Stimulated activated naive CD4-positive, alpha-beta T cell (primary cell): ENCODE measurements at places on chromosomes 13 and 19.

- peak; percentile 40 for DNase-seq
Measured at GRCh38 chr19:35207391-35207871, 21.1 kb downstream of the FAM187B start.

DNA sequence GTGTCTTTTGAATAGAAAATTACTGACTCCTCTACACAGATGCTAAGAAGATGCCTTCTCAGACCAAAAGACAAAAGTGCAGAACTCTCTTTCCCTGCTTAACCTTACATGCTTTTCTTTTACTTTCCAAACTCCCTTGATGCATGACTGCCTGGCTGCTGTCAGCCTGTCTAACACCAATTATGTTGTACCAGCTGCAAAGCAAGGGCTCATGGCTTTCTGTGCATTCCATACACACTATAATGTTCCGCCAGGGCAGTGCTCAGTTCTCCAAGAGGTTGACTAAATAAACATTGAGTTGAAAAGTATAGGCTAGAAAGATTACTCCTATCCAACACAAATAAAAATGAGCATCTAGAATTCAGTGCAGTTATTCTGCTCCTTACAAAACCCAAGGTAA is 330.4 kb upstream of the NBEA start:
- DNase-seq: no peak

GRCh38 chr13:108428691-108429090 is 159.2 kb downstream of the TNFSF13B start:
- no peak for DNase-seq

- peak; percentile 66 for DNase-seq
Measured at GRCh38 chr19:11482384-11483050, 1.7 kb upstream of the ELAVL3 start.

DNA sequence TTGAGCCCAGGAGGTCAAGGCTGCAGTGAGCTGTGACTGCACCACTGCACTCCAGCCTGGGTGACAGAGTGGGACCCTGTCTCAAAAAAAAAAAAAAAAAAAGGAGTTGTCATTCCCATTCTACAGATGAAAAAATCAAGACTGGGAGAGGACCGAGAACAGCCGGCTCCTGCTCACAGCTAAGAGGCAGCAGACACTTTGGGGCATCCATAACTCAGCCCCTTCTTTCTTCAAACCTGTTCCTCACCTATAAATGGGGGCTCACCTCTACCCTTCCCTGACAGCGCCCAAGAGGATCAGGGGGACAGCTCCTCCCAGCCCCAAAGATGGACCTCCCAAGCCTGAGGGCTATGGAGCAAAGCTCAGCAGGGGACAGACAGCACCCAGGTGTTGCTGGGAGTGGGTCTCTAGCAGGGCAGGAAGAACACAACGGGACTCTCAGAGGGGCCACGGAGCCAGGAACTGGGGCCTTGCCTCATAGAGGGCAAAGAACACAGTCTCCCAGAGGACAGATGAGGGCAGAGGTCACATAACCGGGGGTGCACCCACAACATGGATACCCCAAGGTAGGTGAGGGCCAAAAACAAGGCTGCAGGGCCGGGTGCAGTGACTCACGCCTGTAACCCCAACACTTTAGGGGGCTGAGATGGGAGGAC is 3.4 kb upstream of the KLF16 start:
- DNase-seq: no peak
